ENCODE measurements at places on chromosomes 4 and X. TPM values are rescaled to one million over a fixed set of nuclear protein-coding genes. Genes with fewer than 3 reads are reported as not detected.

TBX22 gene
- total RNA-seq: not detected

PDK3 gene
- total RNA-seq: 2.3 TPM

EVC gene
- 1.5 TPM for total RNA-seq

DNA sequence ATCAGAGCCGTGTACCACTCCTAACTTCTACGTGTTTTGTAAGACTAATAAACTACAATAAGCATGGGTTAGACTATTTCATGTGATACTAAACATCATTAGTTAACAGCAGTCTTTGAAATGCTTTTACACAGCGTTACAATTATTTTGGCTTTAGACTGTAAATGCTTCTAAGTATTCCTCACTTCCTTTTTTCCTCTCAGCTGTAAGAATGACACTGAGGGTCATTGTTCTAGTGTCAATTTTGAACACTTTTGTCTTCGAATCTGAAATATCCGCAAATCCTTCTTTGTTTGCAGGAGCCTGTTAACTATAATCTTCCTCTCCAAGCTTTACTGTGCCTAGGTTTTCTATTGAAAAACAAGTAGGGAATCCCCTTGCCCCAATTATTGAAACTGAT, 1.5 kb downstream of the ABCE1 start:
- DNase-seq: no peak

DNA sequence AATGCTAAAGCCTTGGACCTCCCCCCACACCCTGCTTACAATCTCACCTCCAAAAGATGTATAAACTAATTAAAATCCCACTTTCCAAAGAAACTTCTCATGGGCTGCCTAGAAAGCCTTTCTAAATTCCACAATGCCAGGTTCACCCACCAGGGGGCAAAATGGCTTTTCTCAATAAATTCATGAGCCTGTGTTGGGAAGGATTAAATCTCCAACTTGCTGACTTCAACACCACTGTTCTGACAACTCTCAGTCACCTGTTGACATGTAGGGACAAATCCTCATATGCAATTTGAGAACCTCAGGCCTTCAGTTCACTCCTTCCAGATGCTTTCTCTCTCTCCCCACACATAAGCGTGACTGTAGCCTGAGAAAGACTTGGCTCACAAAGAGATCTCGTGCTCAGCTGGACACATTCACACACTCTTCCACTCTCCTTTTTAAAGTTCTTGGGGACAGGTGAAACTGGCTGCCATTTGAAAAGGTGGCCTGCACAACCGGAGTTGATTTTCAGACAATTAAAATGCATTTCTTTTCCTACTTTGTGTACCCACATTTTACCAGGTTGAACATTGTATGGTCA, 88.6 kb upstream of the PRPS2 start:
- no peak for DNase-seq
